Aorta (tissue), 5 donors: ENCODE measurements at places on chromosomes 1 and 21.
A peak's percentile ranks its signal among the peaks of the same experiment; 100 is the strongest.

GRCh38 chr1:151175863-151176262 is at the start of gene TMOD4:
TSS of gene TMOD4 (minus strand) at chr1:151175981. CDS start at chr1:151174875, 1,106 bp downstream.
- DNase-seq, result peak; percentile 40

- DNase-seq, result no peak
Observed at GRCh38 chr1:85091671-85092280, 43.5 kb upstream of the MCOLN3 start.

DNA sequence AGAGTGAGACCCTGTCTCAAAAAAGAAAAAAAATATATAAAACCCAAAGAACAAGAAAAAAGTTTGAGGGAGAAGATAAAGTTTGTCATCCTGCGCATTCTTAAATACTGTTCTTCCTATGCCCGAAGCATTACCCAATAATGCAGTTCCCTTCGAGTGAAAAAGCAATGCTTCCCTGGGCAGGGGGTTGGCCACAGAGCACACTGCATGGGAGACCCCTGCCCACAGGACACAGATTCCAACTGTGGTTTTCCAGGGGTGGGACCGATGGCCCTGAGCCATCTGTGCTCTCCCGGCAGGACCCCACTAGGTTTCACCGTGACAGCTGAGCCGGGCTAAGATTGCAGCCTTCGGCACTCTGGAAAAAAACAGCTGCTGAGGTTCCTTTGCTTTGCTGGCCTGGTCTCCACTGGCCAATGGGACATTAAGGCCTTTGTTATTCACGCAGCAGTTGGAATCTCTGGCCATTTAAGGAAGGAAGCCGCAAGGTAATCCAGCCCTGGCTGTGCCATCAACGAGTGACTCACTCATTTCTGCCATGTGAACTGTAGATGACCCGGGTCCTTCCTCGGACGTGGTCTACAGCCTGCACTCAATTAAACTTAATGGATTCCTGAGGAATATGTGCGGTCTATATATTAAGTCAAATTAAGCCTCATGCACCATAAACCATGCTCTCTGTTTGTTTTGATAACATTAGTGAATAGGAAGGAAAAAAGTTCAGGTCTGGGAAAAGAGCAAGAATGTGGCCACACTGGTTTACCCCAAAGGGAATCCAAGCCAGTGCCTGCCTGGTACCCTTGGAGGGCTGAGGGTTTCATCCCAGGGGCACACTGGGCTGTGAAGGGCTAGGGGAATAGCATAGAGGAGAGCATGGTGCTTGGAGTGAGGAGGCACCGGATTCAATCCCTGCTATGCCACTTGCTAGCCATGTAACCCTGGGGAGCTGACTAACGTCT is 163.2 kb downstream of the ZBTB18 start:
- no peak for DNase-seq

DNA sequence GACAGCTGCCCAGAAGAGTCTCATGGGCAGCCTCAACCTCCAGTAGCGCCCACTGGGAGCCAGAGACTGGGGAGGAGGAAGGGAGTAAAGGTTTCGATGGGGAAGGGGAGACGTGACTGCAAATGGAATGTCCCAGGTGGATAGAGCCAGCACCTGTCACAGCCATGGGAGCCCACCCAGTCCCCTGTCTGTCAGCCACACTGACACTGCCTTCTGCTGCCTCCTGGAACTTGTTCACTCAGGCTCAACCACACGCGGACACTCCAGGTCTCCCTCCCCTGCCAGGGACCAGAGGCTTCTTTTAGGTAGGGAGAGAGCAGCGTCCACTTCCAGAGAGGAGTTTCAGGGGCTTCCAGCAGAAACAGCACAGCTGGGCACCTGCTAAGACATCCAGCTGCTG is 346.3 kb downstream of the NPHP4 start:
- DNase-seq, result no peak

- peak; percentile 91 for DNase-seq
Observed at GRCh38 chr1:112501810-112502641, 6.7 kb upstream of the WNT2B start.

DNA sequence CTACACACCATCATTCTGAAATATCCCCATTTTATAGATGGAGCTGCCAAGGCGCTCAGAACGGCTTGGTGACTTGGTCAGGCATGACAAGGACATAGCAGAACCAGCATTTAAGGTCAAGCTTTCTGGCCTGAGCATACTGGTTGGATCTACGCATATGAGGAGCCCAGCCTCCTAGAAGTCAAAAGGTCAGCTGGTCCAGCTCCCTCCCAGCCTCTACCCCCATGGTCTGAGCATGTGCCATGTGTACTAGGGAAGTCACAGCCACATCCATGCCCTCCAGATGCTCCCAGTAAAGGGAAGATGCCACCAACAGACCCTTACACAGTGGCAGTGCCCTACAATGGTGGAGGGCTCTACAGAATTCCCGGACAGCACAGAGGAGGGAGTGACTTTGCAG is 96.7 kb downstream of the EPHB2 start:
- DNase-seq, result no peak

GRCh38 chr1:175508320-175509110 is 234.9 kb downstream of the TNR start:
- DNase-seq, result no peak

DNA sequence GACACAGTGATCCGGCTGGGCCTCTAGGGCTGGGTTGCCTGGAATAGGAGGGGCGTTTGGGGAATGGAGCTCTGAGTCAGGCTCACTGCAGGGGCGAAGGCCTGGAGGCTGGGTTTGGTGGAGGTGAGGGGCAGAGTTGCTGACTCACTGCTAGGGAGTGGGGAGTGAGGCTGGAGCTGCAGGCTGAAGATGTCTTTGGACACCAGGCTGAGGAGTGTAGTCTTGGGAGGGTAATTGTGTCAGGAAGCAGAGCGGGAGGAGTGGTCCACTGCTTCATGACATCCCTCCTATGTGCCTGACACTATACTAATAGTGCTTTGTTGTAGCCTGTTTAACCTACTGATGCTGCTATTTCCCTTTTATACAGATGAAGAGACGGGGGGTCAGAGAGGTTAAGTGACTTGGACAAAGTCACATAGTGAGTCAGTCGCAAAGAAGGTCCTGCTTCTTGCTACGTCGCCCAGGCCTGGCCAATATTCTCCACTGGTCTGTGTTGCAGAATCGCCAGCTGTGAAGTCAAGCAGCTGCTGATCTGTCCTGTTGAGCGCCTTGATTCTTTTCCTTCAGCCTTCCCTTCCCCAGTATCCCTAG is 13.6 kb downstream of the ACTL8 start:
- DNase-seq, result peak; percentile 84

GRCh38 chr21:38323721-38324531 is 67.1 kb downstream of the KCNJ15 start:
- DNase-seq, result no peak

GRCh38 chr1:240495601-240496000 is 116.4 kb downstream of the GREM2 start:
- DNase-seq, result no peak

- DNase-seq, result no peak
Observed at GRCh38 chr1:36515315-36516138, 32.8 kb upstream of the CSF3R start.

DNA sequence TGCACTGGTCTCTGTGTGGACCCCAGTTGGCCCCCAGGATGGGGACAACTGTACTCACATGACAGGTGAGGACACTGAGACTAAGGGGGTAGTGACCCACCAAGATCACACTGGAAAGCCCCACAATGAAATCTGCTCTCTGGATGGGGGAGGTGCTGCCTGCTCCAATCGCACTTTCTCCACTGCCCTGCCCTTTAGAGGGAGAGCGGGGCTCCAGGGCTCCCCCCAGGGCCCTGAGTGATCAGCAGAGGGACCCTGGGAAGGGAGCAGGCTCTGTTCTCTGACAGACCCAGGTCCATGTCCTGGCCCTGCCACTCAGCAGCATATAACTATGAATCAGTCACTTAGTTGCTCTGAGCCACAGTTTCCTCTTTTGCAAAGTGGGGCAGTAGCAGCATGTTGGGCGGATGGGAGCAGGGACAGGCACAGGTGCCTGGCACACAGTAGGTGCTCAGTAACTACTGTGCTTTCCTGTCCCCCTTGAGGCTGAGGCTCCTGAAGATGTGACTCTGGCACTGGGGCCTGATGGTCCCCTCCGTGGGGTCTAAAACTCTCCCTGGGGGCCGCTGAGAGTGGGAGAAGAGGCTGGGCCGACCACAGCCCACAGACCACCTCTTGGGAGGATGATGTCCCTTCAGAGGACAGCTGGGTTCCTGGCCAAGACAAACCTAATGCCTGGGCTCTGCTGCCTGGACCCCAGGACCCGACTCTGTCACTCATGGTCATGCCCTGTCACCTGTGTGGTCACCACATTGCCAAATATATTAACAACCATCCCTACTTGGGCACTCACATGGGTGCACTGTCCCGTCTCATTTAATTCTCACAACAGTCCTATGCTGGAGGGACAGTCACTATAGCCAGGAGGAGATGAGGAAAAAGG is 222.7 kb downstream of the PTPRU start:
- DNase-seq, result peak; percentile 40
